ENCODE measurements at places on chromosomes 7 and 10. TPM values are rescaled to one million over a fixed set of nuclear protein-coding genes. Genes with fewer than 3 reads are reported as not detected.

GRCh38 chr7:131652194-131652593 lies 95.8 kb upstream of the PODXL start:
- no peak for DNase-seq

DNA sequence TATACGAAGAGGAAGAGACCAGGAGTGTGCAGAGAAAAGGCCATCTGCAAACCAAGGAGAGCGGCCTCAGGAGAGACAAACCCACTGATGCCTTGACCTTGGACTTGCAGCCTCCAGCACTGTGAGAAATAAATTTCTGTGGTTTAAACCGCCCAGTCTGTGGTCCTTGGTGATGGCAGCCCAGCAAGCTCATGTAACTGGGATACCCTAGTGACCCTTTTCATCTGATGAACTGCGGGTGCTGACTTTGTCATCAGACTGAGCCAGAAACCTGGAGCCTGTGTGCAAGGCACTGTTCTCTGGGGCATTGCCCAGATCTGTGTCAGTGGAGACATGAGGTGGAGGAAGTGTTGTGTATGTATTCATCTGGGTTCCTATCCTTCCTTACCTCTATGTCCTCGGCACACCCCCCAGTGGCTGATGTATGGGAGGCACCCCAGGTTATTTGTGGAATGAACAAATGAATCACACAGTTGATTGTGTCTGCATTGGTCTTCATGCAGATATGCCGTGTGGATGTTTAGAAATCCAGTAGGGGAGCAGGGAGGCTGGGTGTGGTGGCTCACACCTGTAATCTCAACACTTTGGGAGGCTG lies 64.5 kb upstream of the BTBD16 start:
- peak; percentile 38 for DNase-seq

GRCh38 chr7:141477865-141478264 lies 73.3 kb upstream of the AGK start:
- peak; percentile 49 for DNase-seq

DNA sequence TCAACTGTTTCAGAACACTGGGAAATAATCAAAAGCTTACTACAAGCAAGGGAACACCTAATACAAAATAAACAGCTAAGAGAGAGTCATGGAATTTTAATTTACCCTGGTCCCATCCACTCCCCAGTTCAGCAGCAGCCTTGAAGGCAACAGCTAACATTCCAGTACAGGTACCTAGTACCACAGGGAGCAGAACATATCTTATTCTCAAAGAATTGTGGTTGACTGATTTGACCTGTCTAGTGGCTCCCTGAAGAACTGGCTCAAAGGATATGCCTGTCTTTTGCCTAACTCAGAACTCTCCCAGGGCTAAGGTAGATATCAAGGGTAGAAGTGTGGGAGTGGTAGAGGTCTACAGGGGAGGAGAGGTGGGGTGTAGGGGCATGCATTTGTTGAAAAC lies 32.3 kb downstream of the SMURF1 start:
- DNase-seq: no peak

DNA sequence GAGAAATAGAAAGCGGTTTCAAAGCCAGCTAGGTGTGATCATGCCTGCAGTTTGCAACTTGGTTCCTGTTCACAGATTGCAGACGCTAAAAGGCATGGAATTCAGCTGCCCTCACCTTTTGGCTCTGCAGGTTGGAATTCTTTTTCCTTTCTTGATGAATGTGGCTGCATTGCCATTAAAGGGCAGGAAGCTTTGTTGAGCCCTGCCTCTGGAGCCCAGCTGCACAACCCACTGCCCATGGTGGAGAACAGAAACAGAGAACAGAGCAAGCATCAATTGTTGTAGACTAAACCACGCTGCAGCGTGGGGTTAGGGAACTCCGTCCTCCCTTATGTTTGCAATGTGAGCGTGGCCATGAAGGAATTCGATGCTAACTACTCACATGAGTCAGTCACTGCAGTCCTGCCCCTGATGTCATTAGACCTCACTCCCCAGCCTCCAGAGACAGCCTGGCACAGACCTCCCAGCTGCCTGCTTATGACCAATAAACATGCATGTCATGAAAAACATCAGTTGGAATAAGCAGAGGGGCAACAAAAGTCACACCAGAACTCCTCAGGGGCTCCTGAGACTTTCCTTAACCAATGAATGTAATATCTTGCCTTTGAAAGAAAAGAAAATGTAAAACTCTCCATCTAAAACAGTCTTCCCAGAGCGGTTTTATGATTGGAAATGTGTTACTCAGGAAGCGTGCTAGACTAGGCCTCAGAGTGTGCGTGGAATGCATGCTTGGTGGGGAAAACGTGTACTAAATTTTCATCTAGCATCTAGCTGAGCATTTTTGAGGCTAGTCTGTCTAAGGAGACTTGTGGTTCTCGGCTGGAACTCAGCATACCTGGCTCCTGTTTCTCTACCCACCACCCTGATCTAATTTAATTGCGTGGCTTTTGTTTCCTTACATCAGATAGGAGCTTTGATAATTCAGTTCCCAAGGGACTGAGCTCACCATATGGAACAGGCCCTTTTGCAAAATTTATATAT lies 232.2 kb downstream of the KIAA1217 start:
- DNase-seq: peak; percentile 90

GRCh38 chr7:43764039-43764761 lies 5.7 kb downstream of the BLVRA start:
- DNase-seq: no peak

- no peak for DNase-seq
Measured at GRCh38 chr7:137544453-137545058, 201.0 kb upstream of the PTN start.

DNA sequence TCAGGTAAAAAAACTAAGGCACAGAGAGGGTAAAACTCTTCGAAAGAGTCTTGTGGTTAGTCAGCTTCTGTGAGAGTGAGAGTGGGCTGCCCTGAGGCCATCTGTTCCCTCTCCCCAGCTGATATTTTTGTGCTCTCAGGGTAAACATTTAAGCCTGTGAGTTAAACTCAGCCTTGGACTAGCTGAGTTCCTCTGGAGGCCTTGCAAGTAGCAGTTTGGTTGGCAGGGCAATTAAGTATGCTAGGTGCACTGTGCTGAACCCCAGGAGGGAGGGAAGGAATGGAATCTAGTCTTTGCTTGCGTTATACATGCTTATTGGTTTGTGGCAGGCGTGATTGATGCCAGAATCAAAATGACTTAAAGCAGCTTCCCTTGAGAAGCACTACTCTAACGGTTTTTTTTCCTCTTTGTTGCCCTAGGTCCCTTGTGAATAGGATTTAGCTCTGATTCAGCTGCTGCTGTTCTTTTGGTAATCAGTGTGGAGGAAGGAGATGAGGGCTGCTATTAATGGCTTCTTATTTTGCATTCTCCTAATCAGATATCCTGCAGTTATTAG lies 140.2 kb downstream of the AUTS2 start:
- peak; percentile 71 for DNase-seq

GRCh38 chr10:104323085-104323484 lies 15.2 kb downstream of the ITPRIP start:
- no peak for DNase-seq

The RBP4 gene
- 0.36 TPM for total RNA-seq

The GPR26 gene
- 0.09 TPM for total RNA-seq

The PCLO gene
- 3.0 TPM for total RNA-seq
